ENCODE measurements at places on chromosomes 1 and 21. TPM values are rescaled to one million over a fixed set of nuclear protein-coding genes. Genes with fewer than 3 reads are reported as not detected.

The GRHL3 gene
- total RNA-seq, result not detected

The DPM3 gene
- total RNA-seq, result 41.6 TPM

The ADORA1 gene
- total RNA-seq, result not detected

The KRTAP22-2 gene
- not detected for total RNA-seq

The C1QA gene
- total RNA-seq, result not detected

The LCE6A gene
- total RNA-seq, result not detected

The DIO1 gene
- total RNA-seq, result not detected

The S100A1 gene
- not detected for total RNA-seq

The RCAN3 gene
- 61.0 TPM for total RNA-seq

The SORT1 gene
- 6.2 TPM for total RNA-seq

The RAB3GAP2 gene
- total RNA-seq, result 56.6 TPM

The C1QTNF12 gene
- 2.9 TPM for total RNA-seq

The AVPR1B gene
- not detected for total RNA-seq

The IL19 gene
- total RNA-seq, result 0.95 TPM

The BACE2 gene
- 5.5 TPM for total RNA-seq

The EXO1 gene
- 39.5 TPM for total RNA-seq

The BEND5 gene
- 1.7 TPM for total RNA-seq

The ATP1A2 gene
- total RNA-seq, result not detected

The AIRE gene
- total RNA-seq, result 3.0 TPM

The AADACL4 gene
- not detected for total RNA-seq

The BARHL2 gene
- total RNA-seq, result not detected
